ENCODE measurements at places on chromosomes 16 and 17. TPM values are rescaled to one million over a fixed set of nuclear protein-coding genes. Genes with fewer than 3 reads are reported as not detected.

The GNG13 gene
- total RNA-seq = not detected

The C17orf50 gene
- not detected for total RNA-seq

The TRPV2 gene
- total RNA-seq = 35.9 TPM

The HAP1 gene
- 0.07 TPM for total RNA-seq

The EVI2A gene
- 0.80 TPM for total RNA-seq

The VAT1L gene
- total RNA-seq = 2.4 TPM

The OR3A2 gene
- not detected for total RNA-seq
